ENCODE measurements at places on chromosomes 16 and 17. TPM values are rescaled to one million over a fixed set of nuclear protein-coding genes. Genes with fewer than 3 reads are reported as not detected.

NPIPB6 gene
- total RNA-seq, result 1.4 TPM

SHISA9 gene
- not detected for total RNA-seq

TP53TG3F gene
- not detected for total RNA-seq

MPV17L gene
- total RNA-seq, result not detected

SPHK1 gene
- total RNA-seq, result 2.5 TPM

FAM20A gene
- total RNA-seq, result not detected

CHD9NB gene
- total RNA-seq, result 0.46 TPM

CMTM1 gene
- 33.5 TPM for total RNA-seq

P2RX1 gene
- 0.32 TPM for total RNA-seq

FBXL19 gene
- total RNA-seq, result 28.5 TPM

TMC5 gene
- not detected for total RNA-seq

VAT1L gene
- not detected for total RNA-seq

SCGB1C2 gene
- not detected for total RNA-seq

TMIGD1 gene
- not detected for total RNA-seq

SLC25A10 gene
- total RNA-seq, result 26.9 TPM

TMEM92 gene
- total RNA-seq, result 0.34 TPM

FBXW10 gene
- 0.22 TPM for total RNA-seq

NR1D1 gene
- 3.7 TPM for total RNA-seq

HAS3 gene
- total RNA-seq, result 0.59 TPM

SDR42E2 gene
- total RNA-seq, result 0.10 TPM

USP43 gene
- 0.12 TPM for total RNA-seq

SPOP gene
- total RNA-seq, result 72.2 TPM

VEZF1 gene
- total RNA-seq, result 42.4 TPM

AATK gene
- total RNA-seq, result 0.54 TPM

KCNJ2 gene
- not detected for total RNA-seq

RAP1GAP2 gene
- 19.7 TPM for total RNA-seq

IRF8 gene
- 17.5 TPM for total RNA-seq

FBXL16 gene
- 8.2 TPM for total RNA-seq

KRT222 gene
- total RNA-seq, result not detected

SOX15 gene
- total RNA-seq, result 0.20 TPM

CHST5 gene
- total RNA-seq, result not detected

CAPN15 gene
- 86.5 TPM for total RNA-seq

MSLN gene
- total RNA-seq, result not detected

OXLD1 gene
- 48.8 TPM for total RNA-seq

ARSG gene
- total RNA-seq, result 7.4 TPM

CYBA gene
- 567 TPM for total RNA-seq

KRT12 gene
- not detected for total RNA-seq

GGT6 gene
- not detected for total RNA-seq

Data from T-helper 1 cell treated with Interleukin-12 subunit alpha and Interleukin-12 subunit beta and Interleukin-4 antibody, amounts not matched to agents 30 ng/mL and 1 ng/mL, for 36 hours (primary cell).